Non-pigmented ciliary epithelial cell (primary cell): ENCODE measurements at places on chromosomes 2 and 18.

DNA sequence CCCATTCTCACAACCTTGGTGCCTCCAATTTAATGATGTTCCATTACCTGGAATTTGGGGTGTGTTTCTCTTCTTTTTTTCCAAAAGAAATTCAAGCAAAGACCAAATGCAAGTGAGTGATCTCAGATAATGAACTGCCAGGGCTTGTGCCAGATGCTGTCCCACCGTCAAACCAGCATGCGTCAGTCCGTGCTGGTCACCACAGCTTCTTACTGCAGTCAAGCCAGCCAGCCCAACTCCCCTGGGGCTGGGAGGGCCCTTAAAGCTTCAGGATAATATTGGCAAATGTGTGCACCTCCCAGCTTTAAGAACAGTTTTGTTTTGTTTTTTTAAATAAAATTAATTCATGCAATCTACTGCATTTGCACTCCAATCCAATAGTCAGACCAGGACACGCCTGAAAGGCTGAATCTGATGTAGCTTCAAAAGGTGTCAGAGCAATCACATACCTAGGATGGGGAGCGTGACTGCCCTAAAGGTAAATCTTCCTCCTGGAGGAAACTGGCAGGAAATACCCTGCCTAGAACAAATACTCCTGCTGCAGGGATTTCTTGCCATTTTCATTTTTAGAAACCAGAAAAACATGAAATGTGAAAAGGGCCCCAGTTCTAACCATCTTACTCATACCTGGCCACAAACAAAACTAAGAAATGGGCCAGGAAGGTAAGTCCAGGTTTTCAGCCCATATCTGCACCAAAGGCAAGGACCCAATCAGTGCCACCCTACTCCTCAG, 26.8 kb upstream of the SP3 start:
- DNase-seq = no peak

DNA sequence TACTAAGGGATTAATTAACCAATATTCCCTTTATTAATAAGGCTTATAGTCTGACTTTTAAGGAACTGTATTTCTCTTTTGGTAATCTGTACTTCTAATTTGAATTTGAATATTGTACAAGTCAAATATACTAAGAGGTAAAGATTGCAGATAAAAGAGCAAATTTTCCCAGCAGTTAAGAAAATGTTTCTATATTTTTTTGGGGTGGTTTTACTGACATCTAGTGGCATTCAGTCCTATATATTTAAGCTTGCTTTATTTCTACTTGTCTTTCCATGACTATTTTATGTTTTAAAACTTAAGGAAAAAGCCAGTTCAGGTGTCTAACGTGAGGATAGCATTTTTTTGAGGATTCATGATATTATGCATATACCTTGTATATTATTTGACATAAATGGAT, 41.6 kb downstream of the TDRD15 start:
- no peak for DNase-seq

- DNase-seq = no peak
Measured at GRCh38 chr2:1491751-1492150, 78.5 kb downstream of the TPO start.

DNA sequence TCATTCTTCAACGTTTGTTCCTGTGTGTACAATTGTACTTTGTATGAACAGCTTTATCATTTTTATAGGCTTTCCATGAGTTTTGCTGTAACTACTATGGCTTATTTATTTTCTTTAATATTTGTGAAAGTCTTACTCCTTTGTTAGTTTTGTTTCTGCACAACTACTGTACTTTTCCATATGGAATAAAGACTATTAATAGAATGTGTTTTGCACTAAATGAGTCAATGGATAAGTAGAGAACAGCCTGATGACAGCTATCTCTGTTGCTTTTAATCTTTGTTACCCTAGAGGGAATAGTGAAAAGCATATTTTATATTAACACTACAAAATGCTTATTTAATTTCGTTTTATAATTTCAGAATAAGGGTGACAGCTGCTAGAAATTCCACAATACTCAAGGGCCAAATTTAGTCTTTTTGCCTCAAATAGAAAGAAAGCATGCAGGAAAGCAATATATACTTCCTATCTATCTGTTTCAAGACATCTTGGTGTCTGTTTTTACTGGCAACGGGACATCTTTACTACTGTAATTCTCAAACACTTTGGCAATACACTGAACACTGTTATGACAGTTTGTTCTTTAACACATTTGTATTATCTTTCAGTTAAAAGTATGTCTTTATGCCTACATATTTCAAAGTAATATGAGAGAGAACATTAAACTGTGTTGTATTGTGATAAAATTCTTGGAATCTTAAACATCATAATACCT, 53.9 kb downstream of the WDSUB1 start:
- DNase-seq = no peak

GRCh38 chr18:36314098-36314497, 16.6 kb downstream of the FHOD3 start:
- DNase-seq = no peak
